ENCODE measurements at places on chromosomes 4 and X.

DNA sequence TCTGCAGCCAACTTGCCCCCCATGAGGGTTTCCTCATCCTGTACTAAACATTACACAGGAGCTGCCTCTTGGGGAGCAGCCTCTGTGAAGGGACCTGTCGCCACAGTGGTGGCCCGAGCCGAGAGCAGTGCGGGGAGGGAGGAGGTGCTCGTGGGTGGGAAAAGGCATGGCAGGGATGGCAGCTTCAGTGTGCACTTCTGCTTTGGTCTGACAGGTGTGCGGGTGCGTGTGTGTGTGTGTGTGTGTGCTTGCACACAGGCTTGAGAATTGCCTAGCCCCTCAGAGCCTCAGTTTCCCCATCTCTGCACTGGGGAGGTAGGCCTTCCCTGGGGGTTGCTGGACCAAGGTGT is 3.9 kb downstream of the SH3TC1 start:
- DNase-seq = no peak

- DNase-seq = no peak
Observed at GRCh38 chrX:112668476-112669409, 11.0 kb downstream of the LHFPL1 start.

GRCh38 chr4:108730579-108730978 is 32.3 kb downstream of the ETNPPL start:
- DNase-seq = no peak

DNA sequence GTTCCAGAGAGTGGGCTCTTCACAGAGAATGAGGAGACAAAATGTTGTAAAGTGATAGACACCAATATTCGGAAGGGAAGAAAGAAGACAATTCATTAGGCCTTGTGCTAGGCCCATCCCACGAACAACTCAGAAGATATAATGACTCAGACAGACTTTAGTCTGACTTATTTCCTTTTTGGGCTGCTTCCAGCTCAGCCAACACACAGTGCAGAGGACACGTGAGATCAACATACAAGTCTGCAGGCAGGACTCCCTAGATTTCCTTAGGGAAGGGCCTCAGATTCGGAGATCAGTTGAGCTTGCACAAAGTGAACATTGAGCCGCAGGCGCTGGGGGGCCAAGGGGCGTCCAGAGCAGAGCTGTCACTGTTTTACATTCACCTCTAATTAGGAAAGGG is 290.7 kb upstream of the TENM3 start:
- DNase-seq = no peak

- peak; percentile 40 for DNase-seq
Observed at GRCh38 chrX:136574548-136574947, 42.5 kb downstream of the VGLL1 start.

DNA sequence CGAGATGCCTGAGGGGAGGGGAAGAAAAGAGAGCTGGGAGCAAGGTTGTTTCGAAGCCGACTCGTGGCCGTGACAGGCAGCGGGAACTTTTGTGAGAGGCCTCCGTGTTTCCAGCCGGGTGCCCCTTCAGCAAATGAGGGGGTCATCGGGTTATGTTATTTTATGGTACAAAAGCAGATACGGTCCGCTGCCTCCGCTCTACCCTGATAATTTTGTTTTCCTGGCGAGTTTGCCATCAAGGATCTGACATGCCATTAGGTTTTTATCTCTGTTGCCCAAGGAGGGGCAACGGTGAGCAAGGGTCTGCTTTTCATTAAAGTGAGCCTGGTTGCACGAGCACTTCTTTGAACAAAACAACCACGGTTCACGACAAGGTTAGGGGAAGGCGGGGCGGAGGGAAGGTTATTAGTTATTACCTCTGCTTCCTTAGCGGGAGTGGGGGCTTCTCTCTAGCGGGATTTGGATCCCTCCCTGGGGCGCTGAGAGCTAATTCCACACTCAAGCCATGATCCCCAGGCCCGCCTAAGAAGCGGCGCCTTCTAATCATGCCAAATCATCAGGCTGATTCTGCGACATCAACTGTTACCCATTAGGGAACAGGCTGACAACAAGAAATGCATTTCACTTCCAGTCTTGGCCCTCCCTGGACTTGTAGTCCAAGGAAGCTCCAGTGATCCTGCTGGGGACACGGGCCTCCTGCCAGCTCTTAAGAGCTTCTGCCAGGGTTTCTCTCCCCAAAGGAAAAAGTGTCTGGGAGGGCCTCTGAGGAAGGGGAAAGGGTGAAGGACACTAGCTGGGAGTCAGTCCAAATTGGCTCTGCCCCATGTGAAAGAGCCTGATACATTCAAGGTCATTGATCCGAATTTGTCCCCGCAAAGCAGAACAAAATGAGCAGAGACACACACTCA is 617.7 kb downstream of the MID1IP1 start:
- DNase-seq = no peak

GRCh38 chr4:171521726-171522125 is 291.5 kb upstream of the GALNTL6 start:
- DNase-seq = no peak

DNA sequence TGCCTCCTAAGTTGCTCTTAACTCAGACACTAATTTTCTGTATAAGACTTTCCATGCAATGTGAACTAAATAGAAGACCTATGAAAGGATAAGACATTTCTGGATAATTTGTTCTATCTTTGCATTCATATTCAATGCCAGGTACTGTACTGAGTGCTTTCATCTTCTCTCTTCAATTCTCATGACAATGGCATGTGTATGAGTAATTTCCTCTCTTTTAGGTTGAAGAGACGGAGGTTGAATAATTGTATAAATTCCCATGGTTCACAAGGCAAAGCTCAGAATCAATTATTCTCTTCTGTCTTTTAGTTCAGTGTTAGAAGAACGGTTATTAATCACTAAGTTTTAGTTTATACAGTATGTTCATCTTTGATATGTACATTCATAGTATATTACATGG is 29.3 kb upstream of the CFAP299 start:
- no peak for DNase-seq

DNA sequence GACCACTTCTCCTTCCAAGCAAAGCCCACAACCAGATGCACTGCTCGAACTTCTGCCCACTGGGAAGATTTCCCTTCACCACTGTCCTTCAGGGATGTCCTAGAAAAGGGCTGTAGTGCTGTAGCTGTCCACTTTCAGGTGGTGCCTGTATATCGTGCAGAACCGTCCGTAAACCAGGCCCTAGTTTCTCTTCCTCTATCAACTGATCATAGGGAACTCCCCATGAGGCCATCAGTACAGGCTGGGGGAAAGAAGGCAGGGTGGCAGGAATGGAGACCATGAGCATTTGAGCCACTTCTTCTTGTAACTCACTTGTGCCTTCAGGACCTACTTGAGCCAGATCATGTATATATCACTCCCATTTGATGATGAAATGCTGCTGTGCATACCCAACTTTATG is 57.3 kb upstream of the FAM9B start:
- DNase-seq = no peak

- DNase-seq = no peak
Observed at GRCh38 chrX:21225643-21226042, 148.6 kb upstream of the CNKSR2 start.

DNA sequence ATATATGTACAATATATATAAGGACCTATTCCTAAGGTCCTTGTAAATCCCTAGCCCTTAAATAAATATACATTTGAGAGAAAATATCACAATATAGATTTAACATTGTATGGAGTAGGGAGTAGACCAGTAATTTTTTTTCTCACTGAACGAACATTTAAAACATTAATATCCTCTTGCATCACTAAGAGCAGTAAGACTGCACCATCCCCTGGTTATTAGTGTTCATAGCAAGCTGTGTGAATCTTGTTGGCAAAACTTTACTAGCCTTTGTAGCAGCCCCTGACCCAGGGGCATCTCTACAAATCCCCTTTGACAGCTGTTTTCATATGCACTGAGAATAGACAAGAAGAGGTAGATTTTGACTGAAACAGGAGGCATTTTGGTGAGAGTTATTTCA is 146.5 kb downstream of the IL1RAPL2 start:
- DNase-seq = no peak

DNA sequence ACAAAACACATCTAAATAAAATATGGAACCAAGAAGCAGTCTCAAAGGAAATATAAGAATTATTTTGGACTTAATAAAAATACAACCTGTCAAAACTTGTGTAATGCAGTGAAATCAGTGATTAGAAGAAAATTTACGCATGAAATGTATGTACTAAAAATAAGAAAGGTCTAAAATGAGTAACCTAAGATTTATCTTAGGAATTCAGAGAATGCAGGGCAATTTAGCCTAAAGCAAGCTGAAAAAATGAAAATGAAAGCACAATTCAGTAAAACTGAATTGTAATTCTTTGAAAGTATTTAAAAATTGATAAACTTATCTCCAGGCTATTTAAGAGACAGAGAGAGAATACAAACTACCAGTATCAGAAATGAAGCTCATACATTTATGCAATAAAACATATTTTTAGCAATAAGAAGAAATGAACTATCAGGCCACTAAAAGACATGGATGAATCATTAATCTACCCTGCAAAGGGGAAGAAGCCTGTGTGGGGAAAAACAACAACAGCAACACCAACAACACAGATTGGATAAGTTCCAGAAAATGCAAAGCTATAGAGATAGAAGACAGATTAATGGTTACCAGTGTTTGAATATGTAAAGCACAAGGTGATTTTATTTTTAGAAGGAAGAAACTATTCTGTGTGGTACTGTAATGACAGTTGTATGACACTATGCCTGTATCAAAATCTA is 442.0 kb upstream of the ADGRL3 start:
- no peak for DNase-seq

DNA sequence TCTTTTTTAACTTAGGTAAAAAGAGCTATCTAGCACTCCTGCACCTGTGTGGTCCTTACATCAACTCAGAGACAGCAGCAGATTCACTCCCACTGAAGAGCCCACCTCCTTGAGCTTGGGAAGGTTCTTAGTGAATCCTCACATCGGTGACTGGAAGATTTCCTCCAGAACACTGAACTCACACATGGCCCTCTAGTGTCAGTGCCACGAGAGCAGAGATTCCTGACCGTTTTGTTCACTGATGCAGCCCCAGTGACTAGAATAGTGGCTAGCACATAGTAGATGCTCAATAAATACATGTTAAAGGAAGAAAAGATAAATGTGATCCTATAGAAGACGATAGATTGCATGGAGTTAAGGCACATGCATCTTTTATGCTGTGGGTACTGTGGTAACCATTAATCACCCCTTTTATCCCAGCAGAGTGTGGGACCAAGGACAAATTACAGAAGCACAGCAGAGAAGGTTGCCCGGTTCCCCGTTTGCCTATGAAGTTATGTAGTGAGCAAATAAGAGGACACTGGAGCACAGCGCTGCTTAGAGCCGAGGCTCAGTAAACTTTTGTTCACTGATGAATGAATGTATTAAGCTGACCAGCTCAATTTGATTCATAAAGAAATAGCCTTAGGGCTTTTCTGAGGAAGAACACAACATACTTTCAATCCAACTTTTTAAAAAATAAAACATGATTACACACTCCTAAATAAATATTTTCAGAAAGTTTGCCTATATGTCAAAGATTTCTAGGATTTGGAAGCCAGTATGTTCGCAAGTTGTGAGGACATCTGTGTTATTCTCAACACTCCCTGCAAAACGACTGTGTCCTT is 8.7 kb downstream of the GASK1B start:
- DNase-seq = no peak

DNA sequence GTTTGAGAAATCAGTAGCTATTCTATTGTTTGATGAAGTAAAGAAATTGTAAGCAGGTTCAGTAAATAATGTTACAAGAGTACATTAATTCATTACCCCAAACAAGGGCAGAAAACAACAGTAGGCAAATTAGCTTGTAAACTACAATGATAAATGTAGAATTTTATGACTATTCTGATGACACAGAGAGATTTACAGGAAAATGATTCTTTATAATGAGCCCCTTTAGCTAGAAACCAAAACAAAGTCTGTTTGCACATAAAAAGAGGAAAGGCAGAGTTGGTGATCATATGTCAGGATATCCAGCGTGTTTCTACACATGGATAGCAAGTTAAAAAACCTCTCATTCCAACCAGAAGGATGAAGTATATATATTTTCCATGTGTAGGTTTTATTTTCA is 204.8 kb downstream of the CFAP299 start:
- no peak for DNase-seq

GRCh38 chr4:113838460-113838859 is 76.9 kb upstream of the CAMK2D start:
- no peak for DNase-seq

DNA sequence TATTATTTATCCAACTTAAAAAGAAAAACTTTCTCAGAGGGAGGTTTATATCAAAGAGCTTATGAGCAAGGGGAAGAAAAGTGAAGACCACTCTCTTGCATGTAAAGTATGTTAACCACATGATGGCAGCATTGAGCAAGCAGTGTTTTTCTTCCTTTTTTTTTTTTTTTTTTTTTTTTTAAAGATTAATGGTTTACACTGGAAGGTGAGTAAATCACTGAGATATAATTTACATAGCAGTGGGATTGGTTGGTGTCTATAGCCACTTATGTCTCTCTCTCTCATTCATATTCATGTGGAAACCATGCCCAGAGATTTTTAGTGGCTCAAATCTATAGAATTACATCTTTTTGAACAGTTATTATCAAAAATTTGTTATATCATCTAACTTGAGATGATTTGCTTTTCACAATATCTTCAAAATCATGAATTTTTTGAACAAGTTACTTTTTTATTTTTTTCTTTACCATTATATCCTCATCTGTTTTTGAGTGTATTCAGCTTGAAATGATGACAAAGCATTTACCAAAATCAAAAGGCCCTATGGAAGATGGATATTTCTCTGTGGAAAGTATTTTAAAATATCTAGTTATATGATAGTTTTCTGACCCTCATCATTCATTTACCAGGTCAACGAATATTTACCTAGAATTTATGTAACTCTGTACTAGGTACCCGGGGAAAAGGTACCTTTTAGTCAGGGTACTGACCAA is 31.6 kb downstream of the MTHFD2L start:
- peak; percentile 10 for DNase-seq

DNA sequence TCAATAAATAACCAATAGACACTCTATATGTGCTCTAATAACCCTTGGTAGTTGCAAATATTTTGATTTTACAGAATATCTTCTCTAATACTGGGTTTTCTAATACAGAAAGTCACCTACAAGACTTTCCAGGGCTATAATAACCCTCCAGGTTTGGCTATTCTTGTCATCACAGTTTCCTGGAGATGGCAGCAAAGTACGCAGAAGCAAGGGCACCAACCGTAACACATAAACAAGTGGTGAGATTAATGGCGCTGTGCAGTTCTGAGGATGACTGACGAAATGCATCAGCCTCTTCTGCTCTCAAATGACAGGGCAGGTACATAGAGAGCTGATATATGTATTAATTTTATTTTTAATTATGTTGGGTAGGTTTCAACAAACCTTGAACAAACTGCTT is 122.4 kb downstream of the C4orf33 start:
- no peak for DNase-seq

DNA sequence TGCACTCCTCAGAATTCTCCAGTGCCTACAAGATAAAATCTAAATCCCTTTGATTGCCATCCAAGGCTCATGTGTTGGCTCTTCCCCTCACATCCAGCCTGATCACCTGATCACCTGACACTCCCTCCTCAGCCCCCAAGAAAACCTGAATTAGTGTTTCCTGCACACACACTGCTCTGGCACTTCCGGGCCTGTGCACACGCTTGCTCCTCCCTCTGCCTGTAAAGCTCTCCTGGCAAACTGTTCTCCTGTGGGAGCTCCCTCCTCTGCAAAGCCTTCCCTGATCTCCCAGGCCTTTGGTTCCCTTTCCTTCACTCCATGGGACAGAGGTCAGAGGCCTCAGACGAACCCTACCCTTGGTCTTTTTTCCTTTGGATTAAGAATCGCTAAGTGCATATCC is 19.9 kb downstream of the PHKA2 start:
- no peak for DNase-seq

Measured in NCI-H1105 (cell line).